ENCODE measurements at places on chromosomes 6 and 20. TPM values are rescaled to one million over a fixed set of nuclear protein-coding genes. Genes with fewer than 3 reads are reported as not detected.

The CTAGE9 gene
- not detected for total RNA-seq

The HCRTR2 gene
- 0.16 TPM for total RNA-seq

The VSTM2L gene
- 1.3 TPM for total RNA-seq

The NRN1 gene
- total RNA-seq: 4.5 TPM

The ZSCAN16 gene
- 3.9 TPM for total RNA-seq

The CGA gene
- total RNA-seq: not detected

The FOXS1 gene
- 4.7 TPM for total RNA-seq

The PGC gene
- total RNA-seq: not detected

The NSFL1C gene
- 23.6 TPM for total RNA-seq

The BPIFB4 gene
- total RNA-seq: not detected
